Mesothelial cell of epicardium (in vitro differentiated cells): ENCODE measurements at places on chromosomes 3 and 15. TPM values are rescaled to one million over a fixed set of nuclear protein-coding genes. Genes with fewer than 3 reads are reported as not detected.
A peak's percentile ranks its signal among the peaks of the same experiment; 100 is the strongest.

The SLC22A13 gene
- total RNA-seq: 0.34 to 0.85 TPM (median 0.75 TPM) in 3 replicates

The SLCO2A1 gene
- total RNA-seq: 20.5 to 25.5 TPM (median 24.1 TPM) in 3 replicates

The DLEC1 gene
- 1.3 to 1.8 TPM (median 1.4 TPM) in 3 replicates for total RNA-seq

The MUC4 gene
- 0.73 to 1.4 TPM (median 0.96 TPM) in 3 replicates for total RNA-seq

The MYL3 gene
- total RNA-seq: 5.2 to 6.8 TPM (median 5.3 TPM) in 3 replicates

The WDR93 gene
- 0.34 to 0.54 TPM (median 0.40 TPM) in 3 replicates for total RNA-seq

The CYP19A1 gene
- total RNA-seq: not detected in 3 replicates

The DPPA2 gene
- 1.2 to 1.4 TPM (median 1.2 TPM) in 3 replicates for total RNA-seq

The RLBP1 gene
- not detected in 3 replicates for total RNA-seq

DNA sequence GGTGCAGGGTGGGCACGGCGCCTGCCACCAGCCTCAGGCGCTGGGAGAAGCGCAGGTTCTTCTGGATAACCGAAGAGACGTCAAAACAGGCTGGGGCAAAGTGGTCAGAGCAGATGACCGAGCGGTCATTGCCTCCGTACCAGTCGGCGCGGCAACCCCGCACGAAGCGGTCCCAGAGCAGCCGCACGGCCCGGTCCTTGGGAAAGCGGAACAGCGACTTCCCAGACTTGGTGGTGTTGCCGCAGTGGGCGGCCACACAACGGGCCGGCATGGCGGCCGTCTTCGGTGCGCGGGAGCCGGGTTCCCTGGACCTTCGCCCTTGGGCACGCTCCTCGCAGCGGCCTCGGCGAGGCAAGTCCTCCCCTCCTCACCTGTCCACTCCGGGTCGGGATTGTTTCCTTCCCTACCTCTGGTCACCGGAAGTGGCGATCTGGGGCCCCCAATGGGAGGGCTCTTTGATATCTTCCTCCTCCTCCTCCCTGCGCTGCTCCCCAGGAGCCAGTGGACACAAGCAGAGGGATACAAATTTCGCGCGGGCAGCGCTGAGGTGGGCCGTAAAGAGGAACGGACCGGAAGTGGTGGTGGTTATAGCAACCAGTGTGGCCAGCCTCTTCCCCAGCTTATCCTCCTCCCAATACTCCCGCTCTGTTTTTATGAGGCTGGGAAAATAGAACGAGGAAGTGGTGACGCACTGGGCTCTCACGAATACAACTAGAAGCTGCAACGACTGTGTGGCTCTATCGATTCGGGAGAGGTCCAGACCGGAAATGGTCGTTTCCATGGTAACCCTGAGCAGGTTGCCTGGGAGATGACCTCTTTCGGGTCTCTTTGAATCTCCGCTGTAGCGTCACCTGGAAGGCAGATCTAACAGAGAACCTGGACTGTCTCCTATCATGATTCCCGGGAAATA, at the start of the genes LRRC49 and THAP10:
LRRC49 (plus strand) TSS at position 825 of the 910 bp plus-strand sequence; CDS start at position 894, 69 bp downstream.
THAP10 (minus strand) TSS at position 432 of the 910 bp plus-strand sequence; CDS start at position 271, 161 bp downstream.
- H3K4me3 ChIP-seq: peak within 1 kb of the TSS; percentile 90
- H3K27me3 ChIP-seq: no peaks in the 10 kb centered on the region
- peaks cover 22% of the 10 kb centered on the region for H3K4me1 ChIP-seq
- H3K27ac ChIP-seq: peak within 1 kb of the TSS; percentile 94

GRCh38 chr3:43699864-43700263, 9.1 kb downstream of the ABHD5 start:
- H3K27me3 ChIP-seq: no peaks in the 10 kb centered on the region
- no peaks in the 10 kb centered on the region for H3K36me3 ChIP-seq
- H3K27ac ChIP-seq: no peak overlapping the region
- DNase-seq: no peak

GRCh38 chr3:25448750-25449692, 21.0 kb downstream of the RARB start:
- DNase-seq: peak; percentile 49
- H3K27ac ChIP-seq: peak overlapping the region; percentile 95
- H3K27me3 ChIP-seq: no peaks in the 10 kb centered on the region

- peaks cover 2% of the 10 kb centered on the region for H3K36me3 ChIP-seq
- peak overlapping the region; percentile 51 for H3K27ac ChIP-seq
- H3K27me3 ChIP-seq: no peaks in the 10 kb centered on the region
- no peak for DNase-seq
- no peak overlapping the region for H3K4me3 ChIP-seq
- H3K4me1 ChIP-seq: peaks cover 53% of the 10 kb centered on the region
Observed at GRCh38 chr3:100105501-100105900, 8.8 kb downstream of the FILIP1L start.

GRCh38 chr15:35208353-35208752, 123.3 kb upstream of the NANOGP8 start:
- no peak overlapping the region for H3K4me3 ChIP-seq
- peak overlapping the region; percentile 79 for H3K27ac ChIP-seq
- no peaks in the 10 kb centered on the region for H3K27me3 ChIP-seq
- no peak for DNase-seq
- H3K4me1 ChIP-seq: peaks cover 55% of the 10 kb centered on the region

GRCh38 chr3:125594581-125595011, 701 bp downstream of the OSBPL11 start:
- peaks cover 29% of the 10 kb centered on the region for H3K4me1 ChIP-seq
- peak overlapping the region; percentile 85 for H3K4me3 ChIP-seq
- no peaks in the 10 kb centered on the region for H3K27me3 ChIP-seq

- no peaks in the 10 kb centered on the region for H3K36me3 ChIP-seq
- H3K4me3 ChIP-seq: no peak overlapping the region
- H3K27me3 ChIP-seq: peaks cover 59% of the 10 kb centered on the region
- no peaks in the 10 kb centered on the region for H3K4me1 ChIP-seq
- DNase-seq: no peak
Observed at GRCh38 chr3:62724503-62724902, 150.7 kb downstream of the CADPS start.

DNA sequence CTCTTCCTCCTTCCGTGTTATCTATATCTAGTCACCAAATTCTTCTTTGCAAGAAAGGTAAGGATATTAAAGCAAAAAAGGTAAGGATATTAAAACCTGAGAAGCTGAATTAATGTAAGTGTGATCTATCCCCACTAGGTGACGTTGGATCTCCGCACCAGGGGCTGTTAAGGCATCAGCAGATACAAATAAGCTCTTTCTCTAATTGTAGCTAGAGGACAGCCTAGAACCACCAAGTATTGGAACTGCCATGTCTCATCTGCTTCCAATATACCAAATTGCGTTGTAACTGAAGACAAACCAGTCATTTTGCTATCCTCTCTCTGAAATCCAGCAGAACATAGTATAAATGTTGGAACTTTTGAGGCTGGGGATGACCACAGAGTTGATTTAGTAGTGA, 471.2 kb upstream of the TGFBR2 start:
- H3K27ac ChIP-seq: no peak overlapping the region
- no peak overlapping the region for H3K4me3 ChIP-seq
- no peak for DNase-seq
- H3K4me1 ChIP-seq: peaks cover 5% of the 10 kb centered on the region

GRCh38 chr3:24562895-24563294, 68.2 kb upstream of the THRB start:
- H3K27ac ChIP-seq: no peak overlapping the region
- no peaks in the 10 kb centered on the region for H3K4me1 ChIP-seq
- H3K27me3 ChIP-seq: peaks cover 5% of the 10 kb centered on the region

DNA sequence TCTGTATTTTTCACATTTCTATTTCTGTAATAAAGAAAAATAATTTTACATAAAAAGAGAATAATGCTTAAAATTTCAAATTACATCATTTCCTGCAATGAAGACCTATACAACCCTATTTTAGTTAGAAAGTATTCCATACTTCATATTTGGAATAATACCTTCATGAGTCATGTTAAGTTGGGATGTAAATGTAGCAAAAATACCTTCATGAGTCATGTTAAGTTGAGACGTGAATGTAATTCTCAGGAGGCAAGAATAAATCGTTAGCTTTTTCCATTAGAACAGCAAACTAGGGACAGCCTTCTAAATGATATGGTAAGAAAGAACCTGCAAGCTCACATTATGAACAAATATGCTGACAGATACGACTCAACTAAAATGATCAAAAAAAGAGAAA, 91.9 kb downstream of the NAALADL2 start:
- H3K27me3 ChIP-seq: no peaks in the 10 kb centered on the region
- no peak overlapping the region for H3K4me3 ChIP-seq
- no peaks in the 10 kb centered on the region for H3K36me3 ChIP-seq
- no peak overlapping the region for H3K27ac ChIP-seq
- H3K4me1 ChIP-seq: peaks cover 26% of the 10 kb centered on the region

- no peak overlapping the region for H3K4me3 ChIP-seq
- DNase-seq: no peak
- H3K4me1 ChIP-seq: no peaks in the 10 kb centered on the region
- no peak overlapping the region for H3K27ac ChIP-seq
- H3K27me3 ChIP-seq: no peaks in the 10 kb centered on the region
Observed at GRCh38 chr15:48459571-48460442, 128.6 kb downstream of the DUT start.

DNA sequence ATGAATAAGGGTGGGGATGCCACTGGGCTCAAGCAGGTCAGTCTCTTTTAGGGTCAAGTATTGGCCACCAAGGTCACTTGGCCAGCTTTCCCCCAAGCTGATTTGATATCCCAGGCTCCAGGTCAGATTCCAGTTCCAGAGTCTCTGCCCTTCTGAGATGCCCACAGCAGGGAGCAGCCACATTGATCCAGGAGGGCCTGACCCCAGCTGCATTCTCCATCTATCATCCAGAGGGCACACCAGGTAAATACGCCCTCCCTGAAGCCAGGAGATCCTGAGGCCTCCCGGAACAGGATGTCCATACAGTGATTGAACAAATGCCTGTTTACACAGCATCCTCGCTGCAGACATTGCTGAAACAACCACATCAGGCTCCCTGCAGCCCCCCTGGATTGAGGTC, 264.6 kb upstream of the TLE3 start:
- no peaks in the 10 kb centered on the region for H3K36me3 ChIP-seq
- H3K4me1 ChIP-seq: peaks cover 36% of the 10 kb centered on the region
- H3K4me3 ChIP-seq: no peak overlapping the region
- H3K27me3 ChIP-seq: no peaks in the 10 kb centered on the region
- DNase-seq: peak; percentile 33
- H3K27ac ChIP-seq: no peak overlapping the region

- H3K27me3 ChIP-seq: no peaks in the 10 kb centered on the region
- no peak for DNase-seq
- H3K36me3 ChIP-seq: peaks cover 5% of the 10 kb centered on the region
- H3K27ac ChIP-seq: peak overlapping the region; percentile 3
- H3K4me1 ChIP-seq: peaks cover 15% of the 10 kb centered on the region
Observed at GRCh38 chr3:114660124-114660523, 366.3 kb downstream of the TIGIT start.

- no peak for DNase-seq
- no peaks in the 10 kb centered on the region for H3K27me3 ChIP-seq
- H3K27ac ChIP-seq: no peak overlapping the region
- H3K36me3 ChIP-seq: no peaks in the 10 kb centered on the region
- H3K4me3 ChIP-seq: no peak overlapping the region
- peaks cover 2% of the 10 kb centered on the region for H3K4me1 ChIP-seq
Observed at GRCh38 chr3:43540624-43541023, 81.2 kb downstream of the ANO10 start.

DNA sequence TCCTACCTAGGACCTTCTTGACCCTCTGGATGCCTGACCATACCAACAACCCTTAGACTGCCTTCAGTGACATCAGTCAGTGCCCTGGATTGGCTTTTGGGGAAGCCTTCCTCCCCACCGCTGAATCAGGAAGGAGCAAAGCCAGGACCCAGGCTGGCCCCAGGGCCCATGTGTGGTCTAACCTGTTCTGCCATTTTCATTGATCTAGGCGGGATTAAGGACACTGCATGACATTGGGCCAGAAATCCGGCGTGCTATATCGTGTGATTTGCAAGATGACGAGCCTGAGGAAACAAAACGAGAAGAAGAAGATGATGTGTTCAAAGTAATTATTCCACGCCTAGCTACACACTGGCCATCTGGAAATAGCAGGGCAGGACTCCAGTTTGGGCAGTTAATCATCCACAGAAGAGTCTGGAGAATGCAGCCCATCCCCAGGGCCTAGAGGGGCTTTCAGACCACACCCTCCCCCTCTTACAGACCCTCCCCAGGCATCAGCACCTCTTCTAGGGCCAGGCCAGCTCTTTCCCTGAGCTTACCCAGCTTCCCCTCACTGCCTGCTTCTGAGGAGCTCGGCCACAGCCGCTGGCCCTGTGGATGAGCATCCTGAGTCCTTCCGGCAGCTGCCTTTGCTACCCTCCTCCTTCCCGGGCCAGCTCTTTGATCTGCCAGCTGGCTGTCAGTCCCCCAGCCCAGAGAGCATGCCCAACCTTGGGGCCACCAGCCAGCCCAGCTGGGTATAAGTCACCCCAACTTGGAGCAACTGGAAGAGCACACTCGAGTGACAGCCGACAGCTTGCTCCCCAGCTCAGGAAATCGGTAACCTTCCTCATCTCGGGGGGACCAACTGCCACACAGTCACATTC, 45.9 kb downstream of the CHDH start:
- H3K27me3 ChIP-seq: peaks cover 4% of the 10 kb centered on the region
- no peaks in the 10 kb centered on the region for H3K36me3 ChIP-seq
- no peak for DNase-seq
- no peak overlapping the region for H3K4me3 ChIP-seq
- H3K27ac ChIP-seq: no peak overlapping the region
- H3K4me1 ChIP-seq: peaks cover 15% of the 10 kb centered on the region

DNA sequence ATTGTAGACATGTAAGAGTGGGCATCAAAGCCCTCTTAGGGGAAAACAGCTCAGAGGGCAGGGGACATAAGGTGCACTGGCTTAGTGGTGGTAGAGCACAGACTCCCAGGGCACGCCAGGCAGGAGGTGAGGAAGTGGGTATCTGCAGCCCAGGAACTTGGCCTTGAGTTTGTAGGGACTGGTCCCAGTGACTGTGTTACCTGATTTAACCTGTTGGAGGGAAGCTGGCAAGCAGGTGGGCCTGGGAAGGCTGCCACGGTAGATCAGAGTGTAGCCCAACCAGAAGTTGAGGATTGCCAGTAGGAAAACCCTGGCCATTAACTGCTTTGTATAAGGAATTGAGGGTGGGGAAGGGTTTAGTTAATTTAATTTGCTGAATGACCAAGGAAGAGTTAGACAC, 417.5 kb upstream of the C2CD4B start:
- H3K4me1 ChIP-seq: no peaks in the 10 kb centered on the region
- H3K36me3 ChIP-seq: no peaks in the 10 kb centered on the region
- H3K27me3 ChIP-seq: no peaks in the 10 kb centered on the region
- no peak overlapping the region for H3K4me3 ChIP-seq

DNA sequence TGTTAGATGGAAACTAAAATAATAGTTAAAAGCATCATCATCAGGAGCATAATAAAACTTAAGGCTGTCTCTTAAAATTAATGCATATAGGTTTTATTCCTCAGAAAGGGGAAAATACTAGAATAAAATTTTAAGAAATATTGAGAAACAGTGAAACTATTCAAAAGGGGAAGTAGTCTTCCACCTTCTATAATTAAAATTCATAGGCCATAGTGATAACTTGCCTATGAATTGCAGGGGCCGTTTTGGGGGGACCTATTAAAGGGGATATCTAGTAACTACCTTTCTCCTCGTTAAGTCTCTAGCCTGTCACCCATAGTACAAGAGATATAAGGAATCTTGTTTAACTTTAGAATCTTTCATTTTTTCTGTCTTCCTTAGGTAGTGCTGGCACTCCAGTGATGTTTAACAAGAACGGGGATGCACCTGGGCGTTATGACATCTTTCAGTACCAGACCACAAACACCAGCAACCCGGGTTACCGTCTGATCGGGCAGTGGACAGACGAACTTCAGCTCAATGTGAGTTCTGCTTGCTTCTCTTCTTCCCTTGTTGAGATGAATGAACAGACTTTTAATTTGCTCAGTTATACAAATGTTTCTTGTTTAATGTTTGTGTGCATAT, 600.4 kb downstream of the GRM7 start:
- H3K27me3 ChIP-seq: peaks cover 3% of the 10 kb centered on the region
- H3K36me3 ChIP-seq: no peaks in the 10 kb centered on the region
- H3K27ac ChIP-seq: no peak overlapping the region
- H3K4me3 ChIP-seq: no peak overlapping the region
- no peak for DNase-seq
- no peaks in the 10 kb centered on the region for H3K4me1 ChIP-seq
